ENCODE measurements at places on chromosomes 13 and 19. TPM values are rescaled to one million over a fixed set of nuclear protein-coding genes. Genes with fewer than 3 reads are reported as not detected.

- peak; percentile 55 for DNase-seq
These were observed 418.3 kb downstream of the DIAPH3 start for GRCh38 chr13:59745392-59745788.

DNA sequence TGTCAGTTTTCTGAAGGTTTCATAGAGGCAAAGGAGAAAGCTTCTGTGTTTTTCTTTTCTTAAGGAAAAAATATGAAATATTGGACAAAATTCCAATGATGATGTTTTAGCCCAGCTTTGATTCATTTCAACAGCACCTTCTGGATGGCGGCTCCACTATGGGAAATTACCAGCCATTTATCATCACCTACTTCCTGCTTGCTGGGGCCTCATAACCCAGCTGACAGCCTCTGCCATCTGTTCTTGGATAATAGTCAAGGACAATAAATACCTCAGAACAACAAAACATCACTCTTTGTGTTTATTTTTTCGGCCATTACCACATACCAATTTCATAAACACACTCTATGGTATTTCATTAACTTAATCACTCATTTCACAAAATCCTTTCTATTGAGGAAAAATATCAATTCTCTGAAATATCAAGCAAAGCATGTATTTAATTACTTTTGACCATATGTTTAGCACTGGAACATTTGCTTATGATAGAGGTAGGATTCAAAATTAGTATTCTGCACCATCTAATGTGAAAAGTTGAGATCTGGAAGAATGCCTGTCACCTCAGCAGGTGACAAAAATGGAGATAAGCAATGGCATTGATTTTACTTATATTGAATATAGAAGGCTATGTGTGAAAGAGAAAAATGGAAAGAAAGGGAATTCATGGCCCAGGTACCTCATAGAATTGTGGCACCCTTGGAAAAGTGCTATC, 629.7 kb downstream of the LIG4 start:
- DNase-seq = peak; percentile 34

Gene POSTN
- 233 TPM for polyA plus RNA-seq

DNA sequence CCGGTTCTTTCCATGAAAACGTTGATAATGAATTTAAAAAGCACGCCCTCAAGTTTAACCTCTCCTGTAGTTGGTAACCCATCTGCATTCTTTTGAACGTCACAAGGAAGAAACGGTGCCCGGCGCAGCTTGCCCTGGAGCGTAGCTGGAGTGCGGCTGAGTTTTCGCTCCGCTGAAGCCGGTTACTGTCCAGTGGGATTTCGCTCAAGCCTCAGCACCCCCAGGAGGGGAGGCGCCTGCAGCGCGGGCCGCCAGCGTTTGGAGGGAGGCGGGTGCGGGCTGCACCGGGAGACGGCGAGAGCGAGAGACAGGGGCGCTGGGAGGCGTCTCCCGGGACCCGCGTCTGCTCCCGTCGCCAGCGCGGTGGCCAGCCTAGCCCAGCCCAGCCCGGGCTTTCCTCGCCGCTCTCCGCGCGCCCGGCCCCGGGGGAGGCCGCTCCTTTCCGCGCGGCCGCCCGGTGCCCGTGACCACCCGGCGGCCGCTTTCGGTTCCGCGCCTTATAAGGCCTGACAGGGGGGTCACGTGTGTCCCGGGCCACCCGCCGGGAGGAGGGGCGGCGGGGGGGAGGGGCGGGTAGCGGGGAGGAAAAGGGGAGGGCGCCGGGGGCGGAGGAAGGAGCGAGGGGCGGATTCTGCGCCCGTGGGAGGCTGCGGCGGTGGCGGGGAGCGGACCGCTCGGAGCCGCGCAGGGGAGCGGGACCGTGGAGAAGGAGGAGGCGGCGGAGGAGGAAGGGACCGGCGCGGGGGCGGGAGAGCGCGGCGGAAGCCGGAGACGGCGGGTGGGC, 8.3 kb upstream of the DGKH start:
- DNase-seq = peak; percentile 91

Gene KLF16
- polyA plus RNA-seq = 4.2 TPM

Gene ZNF418
- 1.0 TPM for polyA plus RNA-seq

DNA sequence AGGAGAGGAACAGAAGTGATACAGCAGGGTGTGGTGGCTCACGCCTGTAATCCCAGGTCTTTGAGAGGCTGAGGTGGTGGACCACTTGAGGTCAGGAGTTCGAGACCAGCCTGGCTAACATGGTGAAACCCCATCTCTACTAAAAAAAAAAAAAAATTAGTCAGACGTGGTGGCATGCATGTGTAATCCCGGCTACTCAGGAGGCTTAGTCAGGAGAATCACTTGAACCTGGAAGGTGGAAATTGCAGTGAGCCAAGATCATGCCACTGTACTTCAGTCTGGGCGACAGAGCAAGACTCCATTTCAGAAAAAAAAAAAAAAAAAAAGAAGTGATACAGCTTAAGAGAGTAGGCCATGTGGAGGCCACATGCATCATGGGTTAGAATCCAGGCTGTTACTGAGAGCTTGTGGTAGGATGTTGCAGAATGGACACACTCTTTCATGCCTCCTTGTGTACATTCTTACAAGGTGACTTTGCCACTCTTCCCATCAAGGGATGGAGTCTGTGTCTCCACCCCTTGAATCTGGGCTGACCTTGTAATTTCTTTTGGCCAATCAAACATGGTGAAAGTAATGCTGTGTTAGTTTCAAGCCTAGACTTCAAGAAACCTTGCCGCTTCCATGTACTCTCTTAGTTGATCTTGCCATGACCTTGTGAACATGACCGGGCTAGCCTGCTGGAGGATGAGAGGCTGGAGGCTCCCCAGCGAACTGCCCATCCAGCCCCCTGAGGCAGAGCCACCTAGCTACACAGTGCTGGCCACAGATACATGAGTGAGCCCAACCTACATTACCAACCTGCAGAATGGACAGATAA, 12.3 kb downstream of the FAM187B start:
- peak; percentile 47 for DNase-seq

DNA sequence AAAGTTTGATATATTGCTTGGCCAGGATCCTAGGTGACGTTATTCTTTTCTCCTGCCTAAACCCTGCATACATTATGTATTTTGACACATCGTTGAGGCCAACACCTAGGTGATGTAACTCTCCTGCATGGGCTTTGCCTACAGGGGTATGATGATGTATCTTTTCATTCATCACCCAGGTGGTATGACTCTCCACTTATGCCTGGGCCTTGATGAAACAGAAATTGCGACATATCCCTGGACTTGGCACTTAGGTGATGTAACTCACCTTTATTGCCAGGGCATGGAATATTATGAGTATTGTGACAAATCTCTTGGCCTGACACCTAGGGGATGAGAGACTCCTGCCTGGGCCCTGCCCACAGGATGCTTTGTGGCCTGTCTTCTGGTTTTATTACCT, 18.5 kb upstream of the ZNF681 start:
- no peak for DNase-seq

DNA sequence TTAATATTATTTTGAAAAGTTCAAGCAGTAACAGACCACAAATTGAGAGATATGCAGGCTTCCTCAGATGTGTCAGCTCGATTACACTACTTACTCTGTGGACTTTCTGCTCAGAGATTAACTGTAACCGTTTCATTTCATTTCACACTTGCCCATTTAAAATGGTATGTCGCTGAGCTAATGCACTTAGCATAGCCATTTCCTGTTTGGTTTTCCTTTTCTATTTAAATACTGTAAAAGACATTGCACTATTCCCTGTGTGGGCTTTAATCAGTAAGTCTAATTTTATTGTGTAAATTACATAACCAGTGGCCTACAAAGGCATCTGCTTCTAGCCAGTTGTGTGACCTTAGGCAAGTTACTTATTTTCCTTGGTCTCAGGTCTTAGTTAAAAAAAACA, 237.6 kb downstream of the LACC1 start:
- DNase-seq = peak; percentile 29

- DNase-seq = peak; percentile 35
These were observed 23.6 kb upstream of the PHF11 start for GRCh38 chr13:49472186-49472585.

Gene FXYD3
- not detected for polyA plus RNA-seq

Gene CYP4F8
- not detected for polyA plus RNA-seq

- no peak for DNase-seq
These were observed 56.1 kb downstream of the CDK8 start for GRCh38 chr13:26310003-26310402.

DNA sequence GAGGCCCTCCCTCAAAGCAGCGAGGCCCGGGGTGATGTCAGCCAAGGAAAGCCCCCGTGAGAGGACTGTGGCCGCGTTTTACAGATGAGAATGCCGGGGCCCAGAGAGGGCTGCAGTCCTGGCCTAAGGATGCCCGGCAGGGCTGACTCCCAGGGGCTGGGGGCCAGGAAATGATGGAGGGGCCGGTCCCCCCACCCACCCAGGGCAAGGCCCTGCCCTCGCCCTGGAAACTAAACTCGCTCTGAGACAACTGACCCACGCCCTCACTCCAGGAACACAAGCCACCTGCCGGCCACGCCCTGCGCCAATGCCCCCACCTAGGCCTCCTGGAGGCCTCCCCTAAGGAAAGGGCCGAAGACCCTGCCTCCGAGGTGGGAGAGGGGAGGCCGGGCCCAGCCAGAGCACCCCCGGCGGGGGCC, 7.2 kb downstream of the ZBTB7A start:
- DNase-seq = peak; percentile 67

Gene RASIP1
- polyA plus RNA-seq = 0.44 TPM

DNA sequence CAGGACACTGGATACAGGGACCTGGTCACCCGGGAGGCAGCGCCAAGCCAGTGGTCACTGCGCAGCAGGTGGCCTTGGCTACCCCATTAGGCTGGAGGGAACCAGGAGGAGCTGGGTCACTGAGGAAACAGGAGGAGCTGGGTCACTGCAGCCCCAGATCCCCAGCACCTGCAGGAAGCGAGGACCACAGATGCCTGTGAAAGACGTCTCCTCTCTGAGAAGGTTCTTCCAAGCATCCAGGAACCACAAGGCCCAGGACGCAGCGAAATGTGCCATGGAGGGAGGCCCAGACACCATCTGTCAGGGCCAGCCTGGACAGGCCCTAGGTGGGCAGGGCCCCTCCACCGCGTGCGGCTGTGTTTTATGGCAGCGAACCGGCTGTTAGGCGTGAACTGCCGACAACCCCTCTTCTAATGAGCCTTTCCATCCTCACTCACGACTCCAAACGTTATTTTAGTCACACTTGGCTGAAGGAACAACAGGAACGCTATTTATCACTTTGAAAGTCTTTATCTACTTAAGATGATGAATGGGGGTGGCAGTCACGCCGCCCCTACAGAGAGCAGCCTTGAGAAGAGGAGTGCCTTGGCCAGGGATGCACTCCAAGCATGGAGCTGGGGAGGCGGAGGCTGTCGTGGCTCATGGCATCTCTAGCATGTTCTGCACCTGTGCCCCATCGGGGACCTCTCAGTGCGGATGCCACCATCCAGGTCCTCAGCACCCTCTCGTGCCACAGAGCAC, 53.3 kb downstream of the CEBPG start:
- no peak for DNase-seq

Gene PABPC3
- polyA plus RNA-seq = 0.20 TPM

- no peak for DNase-seq
These were observed 792 bp upstream of the PEX11G start for GRCh38 chr19:7489609-7490044.

Gene TMEM238
- polyA plus RNA-seq = not detected

Gene ZNF20
- polyA plus RNA-seq = 2.1 TPM

- peak; percentile 16 for DNase-seq
These were observed 10.2 kb downstream of the OXGR1 start for GRCh38 chr13:96984051-96984508.

GRCh38 chr13:97582170-97582569, 148.2 kb downstream of the RAP2A start:
- no peak for DNase-seq

DNA sequence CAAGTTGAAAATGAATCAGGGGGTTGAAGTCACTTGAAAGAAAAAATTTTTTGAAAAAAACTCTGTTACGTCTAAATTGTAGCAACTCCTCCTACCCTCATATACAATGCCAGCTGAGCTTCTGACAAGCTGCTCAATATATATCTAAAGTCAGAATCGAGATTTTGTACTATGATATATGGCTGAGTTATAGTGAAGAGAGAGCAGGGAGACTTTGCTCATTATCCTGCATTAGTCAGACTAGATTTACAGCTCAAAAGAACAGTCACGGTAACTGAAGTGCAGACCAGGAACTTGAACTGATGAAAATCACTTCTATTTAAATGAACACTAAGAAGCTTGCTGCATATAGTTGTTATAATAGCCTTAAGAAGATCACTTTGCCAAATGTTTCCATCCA, 153.1 kb downstream of the LACC1 start:
- peak; percentile 7 for DNase-seq

GRCh38 chr13:74288361-74288911, 154.2 kb upstream of the KLF12 start:
- DNase-seq = no peak

Gene PDCD5
- 309 TPM for polyA plus RNA-seq

GRCh38 chr13:113182046-113182445, 23.6 kb downstream of the PROZ start:
- no peak for DNase-seq

- DNase-seq = peak; percentile 13
These were observed 17.2 kb downstream of the KCNC3 start for GRCh38 chr19:50311723-50312635.

DNA sequence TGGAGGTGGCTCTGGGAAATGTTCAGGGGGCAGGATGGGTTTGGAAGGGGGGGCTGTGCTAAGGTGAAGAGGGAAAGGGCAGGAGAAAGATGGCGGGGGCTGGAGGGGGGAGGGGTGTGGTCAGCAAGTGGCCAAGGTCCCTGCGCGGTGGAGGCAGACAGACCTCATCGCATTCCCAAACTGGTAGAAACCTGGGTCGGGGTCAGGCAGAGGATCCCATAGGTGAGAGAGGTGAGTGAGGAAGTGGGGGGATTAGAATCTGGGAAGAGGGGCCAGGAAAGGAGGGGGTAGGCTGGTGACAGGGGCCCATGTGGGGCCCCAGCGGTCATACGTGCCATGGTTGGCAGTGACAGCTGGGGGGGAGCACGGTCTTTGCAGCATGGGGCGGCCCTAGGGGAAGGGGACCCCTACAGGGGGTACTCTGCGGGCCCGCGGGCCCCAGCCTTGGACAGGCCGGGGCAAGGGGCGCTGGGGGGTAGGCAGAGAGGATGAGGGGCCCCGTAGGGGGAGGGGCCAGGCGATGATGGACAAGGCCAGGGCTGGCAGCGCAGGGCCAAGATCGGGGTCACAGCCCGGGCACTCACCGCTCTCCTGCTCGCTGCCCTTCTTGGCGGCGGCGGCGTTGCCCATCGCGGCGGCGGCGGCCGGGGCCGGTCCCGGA, 514 bp downstream of the PRKACA start:
- peak; percentile 30 for DNase-seq

DNA sequence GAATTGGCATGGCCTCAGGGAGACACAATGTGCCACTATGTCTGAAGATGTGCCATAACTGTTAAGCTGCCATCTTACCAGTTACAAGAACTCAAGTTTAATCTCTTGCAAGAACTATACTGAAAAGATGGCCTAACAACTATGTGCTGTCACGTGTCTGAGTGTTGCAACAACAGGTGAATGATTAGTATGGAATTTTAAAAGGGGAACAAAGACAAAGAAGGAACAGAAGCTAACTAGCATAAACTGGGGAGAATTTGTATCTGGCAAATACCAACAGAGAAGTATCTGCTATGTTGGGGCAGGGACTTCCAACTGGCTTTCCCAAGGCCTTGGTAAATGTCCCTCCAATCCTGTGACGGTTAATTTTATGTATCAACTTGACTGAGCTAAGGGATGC, 11.5 kb upstream of the ACOD1 start:
- peak; percentile 29 for DNase-seq

Gene B9D2
- 13.2 TPM for polyA plus RNA-seq
